ENCODE measurements at places on chromosomes 16 and 17.

DNA sequence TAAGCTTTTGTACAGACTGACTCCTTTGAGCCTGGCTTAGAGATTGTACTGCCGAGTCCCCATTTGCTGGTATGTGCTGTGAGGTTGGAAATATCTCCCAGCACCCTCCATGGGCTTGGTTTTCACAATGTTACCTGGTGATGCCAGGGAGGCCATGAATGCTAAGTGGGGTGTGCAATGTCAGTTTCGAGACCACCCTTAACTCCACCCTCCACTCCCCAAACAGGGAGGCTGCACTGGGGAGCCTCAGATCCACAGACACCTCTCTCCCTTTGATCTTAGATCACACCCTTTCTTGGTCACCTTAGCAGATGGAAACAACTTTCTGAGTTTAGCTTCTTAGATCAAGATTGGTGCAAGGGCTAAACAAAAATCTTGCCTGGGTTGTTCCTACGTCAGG, 28.6 kb upstream of the PIK3R6 start:
- DNase-seq, result no peak

GRCh38 chr16:18931756-18932155, 5.5 kb upstream of the SMG1 start:
- no peak for DNase-seq

DNA sequence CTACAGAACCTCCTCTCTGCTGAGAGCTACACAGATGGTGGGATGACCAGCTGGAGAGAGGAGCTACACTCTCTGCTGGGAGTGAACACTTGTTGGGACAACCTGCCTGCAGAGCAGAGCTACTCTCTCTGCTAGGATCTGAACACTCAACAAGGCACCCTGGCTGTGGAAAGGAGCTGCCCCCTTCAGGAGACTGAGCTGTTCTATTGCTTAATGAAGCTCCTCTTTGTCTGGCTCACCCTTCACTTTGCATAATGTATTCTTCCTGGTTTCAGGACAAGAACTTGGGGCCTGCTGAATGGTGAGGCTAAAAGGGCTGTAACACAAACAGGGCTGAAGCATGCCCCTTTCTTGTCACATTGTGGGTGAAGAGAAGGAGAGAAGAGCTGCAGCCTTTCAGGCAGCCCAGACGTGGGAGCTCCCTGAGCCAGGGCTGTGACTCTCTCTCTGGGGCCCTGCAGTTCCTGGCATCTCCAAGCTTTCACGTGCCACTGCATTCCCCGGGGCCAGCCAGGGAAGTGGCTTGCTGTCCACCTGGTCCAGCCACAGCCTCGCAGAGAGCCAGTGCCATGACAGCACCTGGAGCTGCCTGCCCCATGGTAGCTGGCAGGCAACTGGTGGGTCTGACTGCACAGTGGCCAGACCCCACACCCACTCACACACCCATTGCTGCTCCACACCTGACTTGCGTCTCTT, 272.8 kb upstream of the KCNJ16 start:
- no peak for DNase-seq

- no peak for DNase-seq
Measured at GRCh38 chr17:39960524-39961041, 2.2 kb upstream of the GSDMA start.

- no peak for DNase-seq
Measured at GRCh38 chr16:22098405-22099255, 6.3 kb downstream of the VWA3A start.

DNA sequence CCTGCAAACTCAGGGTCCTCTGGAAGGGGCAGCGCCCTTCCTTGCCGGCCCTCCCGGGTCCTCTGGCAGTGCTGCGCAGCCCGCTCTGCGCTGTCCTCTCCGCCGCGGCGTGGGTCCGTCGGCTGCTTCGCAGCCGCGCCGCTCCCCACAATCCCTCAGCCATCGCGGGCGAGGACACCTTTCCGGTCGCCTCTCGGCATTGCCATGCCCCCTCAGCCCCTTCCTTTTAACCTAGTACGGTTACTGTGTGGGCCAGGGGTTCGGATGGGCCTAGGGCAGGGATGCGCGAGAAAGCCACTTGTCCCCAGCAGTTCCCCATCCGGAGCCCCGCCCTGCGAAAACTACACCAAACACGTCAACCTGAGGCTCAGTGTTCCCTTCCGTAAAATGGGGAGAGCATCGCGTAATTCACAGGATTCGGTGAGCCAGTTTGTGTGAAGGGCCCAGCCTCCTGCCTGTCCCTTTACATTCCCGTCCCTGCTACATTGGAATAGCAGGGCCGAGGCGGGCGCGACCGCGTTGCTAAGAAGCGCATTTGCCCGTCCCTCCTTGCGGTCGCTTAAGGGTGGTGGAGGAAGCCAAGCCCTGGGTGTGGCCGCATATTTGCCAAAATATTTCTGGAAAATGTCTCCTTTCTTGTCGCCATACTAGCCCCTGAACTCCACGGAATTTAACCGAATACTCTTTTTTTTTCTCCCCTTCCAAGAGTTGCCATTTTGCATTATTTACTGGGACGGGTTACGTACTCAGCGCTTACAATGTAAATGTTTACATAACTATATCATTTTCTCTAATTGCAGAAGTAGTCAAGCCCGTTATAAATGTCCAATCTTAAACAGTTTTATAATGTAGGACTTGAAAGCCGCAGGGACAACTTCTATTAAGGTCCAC, 13.2 kb downstream of the COPZ2 start:
- DNase-seq, result no peak

GRCh38 chr16:69818891-69819545, 56.9 kb downstream of the WWP2 start:
- DNase-seq, result no peak

GRCh38 chr17:62718429-62718828, 89.7 kb downstream of the MARCHF10 start:
- no peak for DNase-seq

GRCh38 chr17:65538675-65539529, 22.5 kb downstream of the AXIN2 start:
- DNase-seq, result no peak

DNA sequence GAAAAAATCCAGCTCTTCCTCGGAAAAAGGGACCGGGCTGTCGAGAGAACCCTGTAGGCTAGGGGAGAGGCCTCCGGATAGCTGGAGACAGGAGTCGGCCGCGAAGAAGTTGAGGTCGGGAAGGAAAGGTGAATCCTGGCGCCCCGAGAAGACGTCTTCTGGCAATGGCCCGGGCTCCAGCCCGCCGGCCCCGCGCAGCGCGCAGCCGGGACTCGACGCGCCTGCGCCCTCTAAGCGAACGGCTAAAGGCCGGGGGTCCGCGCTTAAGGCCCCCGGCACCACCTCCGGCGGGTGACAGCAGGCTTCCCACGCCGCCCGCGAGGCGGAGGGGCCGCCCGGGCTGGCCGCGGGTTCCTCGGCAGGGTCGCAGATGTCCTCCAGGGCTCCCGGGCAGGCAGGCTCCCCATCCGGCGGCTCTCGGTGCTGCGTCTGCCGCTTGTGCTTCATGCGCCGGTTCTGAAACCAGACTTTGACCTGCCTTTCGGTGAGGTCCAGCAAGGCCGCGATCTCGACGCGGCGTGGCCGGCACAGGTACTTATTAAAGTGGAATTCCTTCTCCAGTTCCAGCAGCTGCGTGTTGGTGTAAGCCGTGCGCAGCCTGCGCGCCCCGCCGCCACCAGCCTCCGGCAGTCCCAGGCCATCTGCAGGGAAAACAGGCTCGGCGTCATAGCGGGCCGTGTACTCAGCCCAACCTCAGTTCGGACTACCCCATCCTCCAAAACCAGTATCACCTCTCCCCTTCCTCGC, 1.6 kb downstream of the HOXB2 start:
- no peak for DNase-seq

DNA sequence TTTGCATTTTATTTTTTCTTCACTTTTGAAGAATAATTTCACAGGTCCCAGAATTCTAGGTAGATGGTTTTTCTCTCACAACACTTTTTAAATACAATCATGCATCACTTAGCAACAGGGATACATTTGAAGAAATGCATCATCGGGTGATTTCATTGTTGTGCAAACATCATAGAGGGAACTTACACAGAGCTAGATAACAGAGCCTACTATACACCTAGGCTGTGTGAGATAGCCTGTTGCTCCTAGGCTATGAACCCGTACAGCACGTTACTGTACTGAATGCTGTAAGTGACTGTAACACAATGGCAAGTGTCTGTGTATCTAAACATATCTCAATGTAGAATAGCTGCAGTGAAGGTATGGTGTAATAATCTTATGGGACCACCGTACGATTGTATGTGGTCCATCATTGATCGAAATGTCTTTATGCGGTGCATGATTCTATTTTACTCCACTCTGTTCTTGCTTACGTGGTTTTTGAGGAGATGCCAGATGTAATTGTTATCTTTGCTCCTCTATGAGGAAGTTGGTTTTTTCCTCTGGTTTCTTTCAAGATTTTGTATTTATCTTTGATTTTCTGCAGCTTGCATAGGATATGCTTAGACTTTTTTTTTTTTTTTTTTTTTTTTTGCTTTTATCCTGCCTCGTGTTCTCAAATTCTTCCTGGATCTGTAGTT, 35.5 kb upstream of the TMEM92 start:
- no peak for DNase-seq

- DNase-seq, result no peak
Measured at GRCh38 chr17:58413684-58414083, 3.6 kb downstream of the RNF43 start.

DNA sequence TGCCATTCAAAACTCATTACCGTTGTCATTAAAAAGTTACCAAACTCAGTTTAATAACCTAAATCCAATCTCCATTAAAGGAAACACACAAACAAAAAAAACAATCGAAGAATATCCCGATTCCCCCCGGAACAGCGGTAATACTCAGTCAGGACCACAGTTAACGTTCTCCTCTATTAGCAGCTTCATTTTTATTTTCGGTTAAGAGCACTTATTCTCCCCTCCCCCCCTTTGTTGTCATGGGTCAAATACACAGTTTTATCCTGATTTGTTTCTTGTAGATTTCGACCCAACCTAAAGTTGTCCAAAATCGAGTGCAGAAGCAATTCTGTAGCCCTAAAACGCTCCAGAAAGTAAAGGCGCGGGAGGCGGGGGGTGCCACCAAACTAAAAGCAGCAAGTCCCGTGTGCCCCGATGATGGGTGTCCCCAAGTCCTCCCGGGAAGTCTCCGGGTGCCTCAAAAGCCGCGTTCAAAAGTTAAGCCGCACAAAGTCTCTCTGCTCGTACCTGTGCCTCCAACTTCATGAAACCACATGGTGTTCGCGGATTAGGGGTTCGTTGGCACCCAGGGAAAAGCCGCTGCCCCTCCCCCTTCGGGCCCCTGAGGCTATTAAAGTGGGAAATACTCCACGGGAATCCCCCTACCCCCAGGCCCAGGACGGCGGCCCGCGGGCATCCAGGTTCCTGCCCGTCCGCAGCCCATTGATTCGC, 996 bp downstream of the SUMO2 start:
- DNase-seq, result no peak

GRCh38 chr17:16297367-16298139, 55.7 kb downstream of the CENPV start:
- no peak for DNase-seq

DNA sequence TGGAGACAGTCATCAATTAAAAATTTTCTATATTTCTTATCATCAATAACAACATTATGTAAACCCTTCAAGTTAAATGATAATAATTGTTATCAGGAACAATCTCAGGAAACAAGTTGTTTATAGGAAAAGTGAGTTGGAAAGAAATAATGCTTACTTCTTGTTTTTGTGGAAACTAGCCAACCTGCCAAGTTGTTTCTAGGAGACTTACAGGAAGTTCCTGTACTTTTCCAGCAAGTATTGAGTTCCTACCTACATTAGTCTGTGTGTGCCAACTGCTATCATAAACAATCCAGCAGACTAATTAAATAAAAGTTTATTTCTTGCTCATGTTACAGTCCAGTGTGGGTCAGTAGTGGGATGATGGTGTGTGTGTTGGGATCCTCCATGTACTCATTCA, 1.6 kb upstream of the CCL14 start:
- no peak for DNase-seq

GRCh38 chr16:70428178-70428998, 10.5 kb downstream of the ST3GAL2 start:
- no peak for DNase-seq

GRCh38 chr16:67847064-67847861, at the start of gene CENPT:
TSS of gene CENPT (minus strand) at chr16:67847693. CDS start at chr16:67833859, 13,834 bp downstream.
- no peak for DNase-seq

Data from NCI-H1417 treated with DMSO at 0.1 percent for 48 hours (cell line).